Suppressor macrophage treated with lipopolysaccharide for 4 hours (primary cell): ENCODE measurements at places on chromosomes 6 and 20.

- DNase-seq = no peak
Observed at GRCh38 chr6:33576668-33577067, 3.4 kb downstream of the BAK1 start.

DNA sequence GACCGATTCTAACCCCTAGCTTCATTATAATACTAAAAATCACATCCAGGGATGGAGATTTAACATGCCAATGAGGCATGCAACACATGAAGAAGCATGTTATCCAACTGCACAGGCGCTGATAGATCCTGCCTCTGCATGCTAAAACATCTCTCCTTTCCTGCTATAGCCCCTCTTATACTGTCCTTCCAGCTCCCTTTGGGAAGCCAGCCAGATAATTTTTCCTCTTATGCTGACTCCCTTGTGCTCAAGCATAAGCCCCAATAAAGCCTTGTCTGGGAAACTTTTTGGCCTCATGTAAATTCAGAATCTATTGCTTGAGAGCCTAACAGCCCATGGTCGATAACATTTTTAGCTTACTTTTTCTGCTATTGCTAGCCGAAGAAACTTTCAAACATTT lies 404.3 kb downstream of the EPM2A start:
- no peak for DNase-seq

GRCh38 chr6:21455071-21455470 lies 138.5 kb upstream of the SOX4 start:
- DNase-seq = no peak

- DNase-seq = peak; percentile 53
Observed at GRCh38 chr6:154370545-154370944, 13.9 kb upstream of the IPCEF1 start.

- DNase-seq = no peak
Observed at GRCh38 chr6:47679322-47679906, 19.0 kb upstream of the ADGRF4 start.

- peak; percentile 92 for DNase-seq
Observed at GRCh38 chr6:110039364-110039980, 61.4 kb downstream of the GPR6 start.

GRCh38 chr6:3336859-3337515 lies 78.2 kb downstream of the PSMG4 start:
- DNase-seq = no peak

- DNase-seq = no peak
Observed at GRCh38 chr6:63023726-63024125, 187.5 kb upstream of the FKBP1C start.

- DNase-seq = no peak
Observed at GRCh38 chr6:148523048-148523447, 180.4 kb downstream of the SASH1 start.

- no peak for DNase-seq
Observed at GRCh38 chr6:56766806-56767178, 124.1 kb upstream of the DST start.

DNA sequence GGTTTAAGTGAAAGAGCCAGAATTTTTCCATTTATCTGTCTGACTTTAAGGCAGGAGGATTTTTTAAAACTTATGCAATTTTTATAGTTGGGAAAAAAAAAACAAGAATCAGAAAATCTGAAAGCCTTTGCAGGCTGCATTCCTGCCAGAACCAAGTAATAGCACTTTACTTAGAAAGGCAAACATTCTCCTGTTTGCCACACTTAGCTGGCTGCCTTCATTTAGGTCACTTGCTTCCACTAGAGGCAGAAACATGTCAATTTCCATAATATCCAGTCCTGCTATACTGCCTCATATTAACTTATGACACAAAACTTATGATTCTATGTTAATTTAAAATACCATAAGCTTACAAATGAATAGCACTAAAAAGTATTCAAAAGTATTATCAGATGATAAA lies 425.8 kb downstream of the FRK start:
- no peak for DNase-seq

GRCh38 chr20:10453241-10453640 lies 18.1 kb downstream of the SLX4IP start:
- peak; percentile 66 for DNase-seq

- DNase-seq = no peak
Observed at GRCh38 chr20:60352017-60352416, 393.8 kb downstream of the CDH26 start.

GRCh38 chr6:138417493-138418117 lies 13.6 kb downstream of the HEBP2 start:
- DNase-seq = no peak

GRCh38 chr6:148212366-148212765 lies 130.3 kb upstream of the SASH1 start:
- no peak for DNase-seq
